ENCODE measurements at places on chromosomes 2 and 18.

DNA sequence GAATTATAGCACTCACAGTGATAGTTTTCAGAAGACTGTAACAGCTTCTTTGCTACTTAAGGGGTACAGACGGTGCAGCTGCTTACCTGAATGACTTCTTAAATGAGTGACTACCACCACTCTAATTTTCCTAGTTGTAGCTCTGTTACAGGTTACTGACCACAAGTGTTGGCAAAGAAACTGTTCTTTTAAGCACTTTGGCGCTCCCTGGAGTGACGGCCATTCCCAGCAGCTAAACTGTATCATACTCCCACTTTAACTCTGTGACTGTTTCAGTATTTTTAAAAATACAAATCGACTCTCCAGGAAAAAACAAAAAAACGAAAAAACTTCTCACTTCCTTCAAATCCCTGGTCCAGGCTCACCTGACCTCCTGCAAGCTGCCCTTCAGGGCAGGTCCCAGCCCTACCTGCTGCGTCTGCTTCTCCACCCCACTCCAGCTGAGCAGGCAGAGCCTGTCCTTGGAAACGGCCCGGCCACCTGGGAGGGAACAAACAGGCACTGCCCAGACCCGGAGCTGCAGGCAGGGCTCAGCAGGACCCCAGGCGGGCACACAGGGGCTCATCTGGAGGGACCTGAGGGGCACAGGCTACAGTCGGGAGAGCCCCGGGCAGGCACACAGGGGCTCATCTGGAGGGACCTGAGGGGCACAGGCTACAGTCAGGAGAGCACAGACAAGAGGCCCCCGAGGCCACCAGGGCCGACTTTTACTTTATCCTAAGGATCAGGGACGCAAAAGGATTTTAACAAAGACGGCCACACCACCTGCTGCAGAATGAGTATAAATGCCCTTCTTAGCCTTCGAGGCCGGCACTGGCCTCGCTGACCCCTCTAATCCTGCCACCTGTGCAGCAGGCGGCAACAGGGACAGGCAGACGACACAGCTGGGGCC is 24.5 kb downstream of the SLC66A2 start:
- no peak for DNase-seq

- peak; percentile 90 for DNase-seq
Observed at GRCh38 chr18:57727952-57728807, 74.9 kb downstream of the ATP8B1 start.

GRCh38 chr2:130819226-130819607 is 17.5 kb upstream of the ARHGEF4 start:
- DNase-seq: no peak

DNA sequence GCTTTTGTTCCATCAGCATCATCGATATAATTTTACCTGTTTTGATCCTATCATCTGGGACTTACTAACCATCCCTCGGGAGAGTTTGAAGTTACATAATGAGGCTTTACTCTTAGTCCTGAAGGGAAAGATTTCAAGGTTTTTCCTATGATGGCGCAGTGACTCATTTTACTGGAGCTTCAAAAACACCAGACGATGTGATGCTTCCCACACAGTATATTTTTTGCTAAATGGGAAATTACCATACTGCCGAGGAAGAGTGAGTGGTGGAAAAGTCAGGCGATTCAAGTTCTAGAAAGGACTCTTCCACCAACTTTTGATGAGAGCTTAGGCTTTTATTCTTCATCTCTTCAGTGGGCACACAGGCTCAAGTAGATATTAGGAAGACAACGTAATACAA is 44.6 kb upstream of the GCG start:
- DNase-seq: no peak
